Iris pigment epithelial cell (primary cell): ENCODE measurements at places on chromosomes 11 and 22.

DNA sequence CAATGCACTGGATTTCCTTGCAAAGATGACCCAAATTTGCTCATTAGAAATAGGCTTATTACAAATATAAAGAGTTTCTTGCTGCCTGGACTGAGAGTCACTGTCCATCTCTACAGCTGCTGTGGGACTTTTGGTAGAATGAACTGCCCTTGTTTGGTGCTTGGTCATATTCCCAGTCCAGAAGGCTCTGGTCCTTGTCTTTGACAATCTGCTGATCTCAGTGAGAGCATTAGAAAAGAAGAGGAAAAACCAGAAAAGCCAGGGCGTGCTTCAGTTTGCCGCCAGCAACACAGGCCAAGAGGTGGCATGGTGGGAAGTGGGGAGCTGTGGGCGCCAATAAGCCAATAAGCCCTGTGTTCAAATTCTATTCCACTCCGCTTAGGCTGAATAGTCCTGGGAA lies 48.2 kb upstream of the PARVA start:
- DNase-seq: no peak

GRCh38 chr11:1532606-1533341 lies 39.3 kb downstream of the DUSP8 start:
- DNase-seq: no peak

DNA sequence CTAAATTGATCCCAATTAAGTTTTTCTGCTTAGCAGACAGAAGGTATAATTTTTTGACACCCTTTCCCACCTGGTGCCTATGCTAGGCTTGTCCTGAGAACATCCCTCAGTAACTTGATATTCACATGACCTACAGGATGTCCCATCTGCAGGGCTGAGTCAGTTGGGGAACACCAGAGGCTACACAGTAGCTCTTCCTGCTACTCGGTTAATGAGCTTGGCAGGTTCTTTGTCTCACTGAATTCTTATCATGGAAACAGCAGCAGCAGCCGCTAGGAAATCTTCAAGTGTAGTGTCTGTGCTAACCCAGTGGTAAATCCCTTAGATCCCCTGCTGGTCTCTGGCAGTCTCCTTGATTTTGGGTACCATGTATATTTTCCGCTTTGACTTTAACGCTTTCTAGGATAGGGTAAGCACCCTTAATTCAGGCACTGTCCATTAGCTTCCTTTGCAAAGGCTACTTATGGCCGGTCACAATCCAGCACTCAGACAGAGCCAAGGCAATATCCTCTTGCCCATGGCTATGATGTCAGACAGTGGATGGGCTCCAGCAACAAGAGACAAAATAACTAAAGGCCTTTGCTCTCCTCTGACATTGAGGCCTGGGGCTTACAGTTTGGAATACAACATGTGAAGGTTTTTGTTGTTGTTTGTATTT lies 8.5 kb downstream of the MRPL16 start:
- DNase-seq: peak; percentile 42

- peak; percentile 59 for DNase-seq
Measured at GRCh38 chr11:126307706-126308105, 3.8 kb downstream of the DCPS start.

DNA sequence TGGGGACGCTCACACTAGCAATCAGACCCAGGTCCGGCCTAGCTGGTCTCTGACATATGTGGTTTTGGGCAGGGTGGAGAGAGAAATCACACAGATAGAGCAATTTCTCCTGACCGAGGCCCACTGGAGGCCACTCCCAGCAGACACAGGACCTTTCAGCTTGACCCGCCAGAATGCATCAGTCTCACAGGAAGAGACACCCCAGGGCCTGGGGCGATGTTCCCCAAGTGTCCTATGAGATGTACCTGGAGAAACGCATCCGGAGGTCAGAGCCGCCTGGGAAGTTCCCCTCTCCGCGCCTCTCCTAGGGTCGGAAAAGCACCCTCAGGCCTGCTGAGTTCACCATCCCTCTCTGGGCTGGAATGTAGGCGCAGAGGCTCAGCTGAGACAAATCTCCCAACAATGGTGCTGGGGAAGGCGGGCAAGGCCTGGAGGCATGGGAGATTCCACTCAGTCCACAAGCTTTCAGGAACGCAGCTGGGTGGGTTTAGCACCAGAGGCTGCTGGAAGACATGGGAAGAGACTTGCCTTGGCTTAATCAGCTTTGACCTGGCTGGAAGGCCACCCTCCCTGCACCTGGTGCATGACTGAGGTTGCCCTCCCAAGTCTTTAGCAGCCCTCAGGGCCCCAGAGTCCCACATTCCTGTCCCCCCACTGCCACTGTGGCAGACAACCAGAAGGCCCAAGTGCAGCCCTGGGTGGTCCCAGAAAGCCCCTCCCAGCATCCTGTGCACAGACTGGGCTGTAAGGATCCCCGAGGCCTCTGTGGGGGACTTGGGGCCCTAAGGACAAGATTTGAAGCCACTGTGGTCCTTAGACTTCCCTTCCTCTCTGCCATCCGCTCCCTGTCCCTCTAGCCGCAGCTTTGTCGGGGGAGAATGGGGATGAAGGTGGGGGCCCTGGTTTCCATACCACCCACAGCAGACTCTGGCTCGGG lies 57.5 kb downstream of the RTL6 start:
- no peak for DNase-seq

- no peak for DNase-seq
Measured at GRCh38 chr11:16946477-16947282, 67.5 kb downstream of the PLEKHA7 start.

- peak; percentile 50 for DNase-seq
Measured at GRCh38 chr11:7612661-7613393, 60.5 kb downstream of the CYB5R2 start.

GRCh38 chr22:27580311-27580897 lies 221.2 kb downstream of the MN1 start:
- DNase-seq: no peak

DNA sequence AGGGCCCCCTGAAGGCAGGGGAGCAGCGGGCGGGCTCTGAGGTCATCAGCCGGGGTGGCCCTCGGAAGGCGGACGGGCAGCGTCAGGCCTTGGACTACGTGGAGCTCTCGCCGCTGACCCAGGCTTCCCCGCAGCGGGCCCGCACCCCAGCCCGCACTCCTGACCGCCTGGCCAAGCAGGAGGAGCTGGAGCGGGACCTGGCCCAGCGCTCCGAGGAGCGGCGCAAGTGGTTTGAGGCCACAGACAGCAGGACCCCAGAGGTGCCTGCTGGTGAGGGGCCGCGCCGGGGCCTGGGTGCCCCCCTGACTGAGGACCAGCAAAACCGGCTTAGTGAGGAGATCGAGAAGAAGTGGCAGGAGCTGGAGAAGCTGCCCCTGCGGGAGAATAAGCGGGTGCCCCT lies 50.1 kb upstream of the GCAT start:
- DNase-seq: no peak

DNA sequence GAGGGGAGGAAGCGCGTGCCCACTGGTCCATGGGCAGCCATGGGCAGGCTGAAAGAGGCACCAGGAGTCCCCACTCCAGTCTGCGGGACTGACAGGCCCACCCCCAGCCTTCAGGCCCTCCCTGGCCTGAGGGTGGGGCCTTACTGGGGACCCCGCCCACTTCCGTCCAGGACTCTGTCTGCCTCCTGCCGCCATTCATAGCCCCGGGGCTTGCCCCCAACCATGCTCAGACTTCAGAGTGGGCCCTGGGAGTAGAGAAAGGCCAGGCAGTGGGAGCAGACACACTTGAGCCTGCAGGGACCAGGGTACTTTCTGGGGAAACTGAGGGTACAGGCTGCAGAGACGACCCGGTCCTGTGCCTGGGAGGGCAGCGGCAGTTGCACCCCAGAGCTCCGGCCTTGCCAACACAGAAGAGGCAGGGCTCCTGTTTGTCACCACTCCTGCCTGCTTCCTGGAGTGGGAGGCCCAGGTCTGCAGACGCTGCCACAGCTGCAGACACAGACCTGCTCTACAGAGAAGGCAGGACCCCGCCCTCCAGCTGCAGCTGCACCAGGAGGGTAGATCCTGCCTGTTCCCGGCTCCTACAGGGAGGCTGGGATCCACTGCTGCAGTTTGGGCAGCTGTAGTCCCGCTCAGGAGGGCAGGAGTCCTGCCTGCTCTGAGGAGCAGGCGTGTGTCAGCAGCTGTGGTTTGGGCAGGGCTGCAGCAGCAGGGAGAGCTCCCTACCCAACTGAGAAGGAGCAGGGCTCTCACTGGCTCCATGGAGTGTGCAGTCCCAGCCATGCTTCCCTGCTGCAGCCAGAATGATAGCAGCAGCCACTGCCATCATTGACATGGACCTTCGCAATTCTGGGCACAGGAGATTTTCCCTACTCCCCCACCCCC lies 387.9 kb upstream of the ANO3 start:
- DNase-seq: no peak

DNA sequence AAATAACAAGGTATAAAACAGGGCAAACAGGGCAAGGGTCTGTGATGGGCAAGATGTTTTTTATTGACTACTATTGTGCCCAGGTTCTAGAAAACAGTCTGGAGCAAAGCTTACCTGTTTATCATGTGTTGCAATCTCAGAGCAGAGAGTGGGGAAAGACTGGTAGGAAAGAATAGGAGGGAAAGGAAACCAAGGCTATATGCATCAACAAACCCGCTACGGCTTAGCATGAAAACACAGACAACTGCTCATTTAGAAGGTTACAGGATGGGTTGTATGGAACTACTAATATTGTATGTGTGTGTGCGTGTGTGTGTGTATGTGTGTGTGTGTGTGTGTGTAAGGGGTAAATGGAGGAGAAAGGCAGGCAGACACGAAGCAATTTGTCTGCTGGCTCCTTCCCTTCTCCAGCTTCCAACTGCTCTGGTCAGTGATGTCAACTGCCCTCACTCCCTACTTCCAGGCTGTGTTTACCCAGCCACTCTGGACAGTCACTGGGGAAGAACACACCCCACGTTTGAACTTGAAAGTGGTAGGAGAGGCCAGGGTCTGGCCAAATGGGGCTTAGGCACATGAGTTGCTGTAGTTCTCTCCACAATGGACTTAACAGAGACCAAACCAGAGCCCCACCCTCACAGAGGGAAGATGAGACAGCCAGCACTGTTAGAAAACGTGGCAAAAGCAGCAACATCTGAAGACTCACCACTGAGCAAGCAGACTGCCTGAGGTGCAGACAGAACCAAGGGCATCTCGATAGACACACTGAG lies 47.0 kb downstream of the GAB2 start:
- peak; percentile 41 for DNase-seq

DNA sequence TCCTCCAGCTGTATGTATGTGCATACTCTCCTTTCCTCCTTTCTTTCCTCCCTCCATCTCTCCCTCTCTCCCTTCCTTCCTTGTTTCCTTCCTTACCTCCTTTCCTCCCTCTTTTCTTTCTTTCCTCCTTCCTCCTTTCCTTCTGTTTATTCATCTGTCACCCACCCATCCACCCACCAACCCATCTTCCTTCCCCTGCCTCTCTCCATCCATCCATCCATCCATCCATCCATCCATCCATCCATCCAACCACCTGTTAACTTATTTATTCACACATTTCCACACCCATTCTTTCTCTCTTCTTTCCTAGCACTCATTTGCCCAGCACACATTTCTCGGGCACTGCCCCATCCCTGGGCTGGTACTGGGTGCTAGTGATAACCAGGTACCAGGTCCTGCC lies 443.9 kb downstream of the MIAT start:
- no peak for DNase-seq

DNA sequence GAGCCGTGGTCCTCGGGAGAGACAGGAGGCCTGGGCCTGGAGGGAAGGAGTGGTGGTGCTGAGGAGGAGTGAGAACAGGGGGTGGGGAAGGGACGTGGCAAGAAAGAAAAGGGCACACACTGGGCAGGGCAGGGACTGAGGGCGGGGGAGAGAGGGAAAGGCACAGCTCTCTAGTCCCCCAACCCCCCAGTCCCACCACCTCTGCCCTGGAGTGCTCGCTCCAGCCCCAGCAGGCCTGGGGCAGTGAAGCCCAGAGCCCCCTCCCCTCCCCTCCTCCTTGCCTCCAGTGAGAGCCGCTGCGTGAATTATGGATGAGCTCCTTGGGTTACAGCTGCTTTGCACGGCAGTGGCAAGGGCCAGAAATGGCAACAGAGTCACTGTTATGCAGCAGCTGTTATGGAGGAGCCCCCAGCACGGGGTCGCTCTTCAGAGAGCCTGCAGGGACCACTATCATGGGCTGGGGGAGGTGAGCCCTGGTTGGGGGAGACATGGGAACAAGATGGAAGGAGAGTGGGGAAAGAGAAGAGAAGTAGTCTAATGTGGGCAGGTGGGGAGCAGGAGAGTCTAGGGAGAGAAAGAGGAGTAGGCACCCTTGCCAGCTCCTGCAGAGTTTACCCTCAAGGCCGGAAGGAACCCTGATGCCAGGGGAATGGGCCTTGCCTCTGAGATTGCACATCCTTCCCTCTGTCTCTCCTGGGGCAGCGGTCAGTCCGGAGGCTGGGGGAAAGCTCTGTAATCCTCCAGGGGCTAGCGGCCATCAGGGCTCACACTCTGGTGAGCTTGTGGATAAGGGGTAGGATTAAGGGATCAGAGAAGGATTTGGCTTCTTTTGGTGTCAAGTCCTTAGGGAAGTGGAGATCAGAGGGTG lies 3.6 kb downstream of the RTN4RL2 start:
- no peak for DNase-seq

- peak; percentile 52 for DNase-seq
Measured at GRCh38 chr11:18618342-18619025, 15.7 kb downstream of the SPTY2D1 start.

DNA sequence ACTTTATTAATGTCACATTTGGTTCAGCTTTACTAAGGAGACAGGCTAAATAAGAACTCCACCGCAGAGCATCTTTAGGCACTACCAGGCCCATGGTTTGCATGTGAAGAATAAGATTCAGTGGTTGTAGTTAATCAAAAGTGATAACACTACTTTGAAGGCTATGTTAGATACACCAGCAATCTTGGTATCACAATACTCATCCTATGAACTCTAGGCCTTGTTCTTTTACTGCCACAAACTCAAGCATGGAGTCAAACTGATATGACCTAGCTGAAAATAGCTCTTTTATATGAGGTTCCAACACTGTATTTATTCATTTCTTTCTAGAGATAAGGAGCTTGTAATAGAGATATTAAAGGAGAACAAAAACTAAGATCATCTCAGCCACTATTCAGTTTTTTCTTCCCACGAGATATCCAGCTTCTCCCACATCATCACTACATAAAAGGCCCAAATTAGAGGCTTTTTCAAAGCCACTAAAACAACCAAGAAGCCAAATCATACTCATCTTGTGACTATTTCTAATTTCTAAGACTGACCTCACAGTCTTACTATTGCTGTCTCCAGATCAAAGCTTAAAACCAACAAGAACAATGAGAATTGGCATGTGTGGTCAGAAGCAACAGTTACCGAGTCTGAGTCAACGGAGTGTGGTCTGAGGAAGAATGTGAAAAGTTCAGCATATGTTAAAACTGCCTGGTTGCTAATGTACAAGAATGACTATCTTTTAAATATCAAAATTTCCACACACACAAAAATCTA lies 25.1 kb upstream of the GUCY1A2 start:
- peak; percentile 98 for DNase-seq

- no peak for DNase-seq
Measured at GRCh38 chr11:71386202-71386601, 62.0 kb downstream of the DHCR7 start.

DNA sequence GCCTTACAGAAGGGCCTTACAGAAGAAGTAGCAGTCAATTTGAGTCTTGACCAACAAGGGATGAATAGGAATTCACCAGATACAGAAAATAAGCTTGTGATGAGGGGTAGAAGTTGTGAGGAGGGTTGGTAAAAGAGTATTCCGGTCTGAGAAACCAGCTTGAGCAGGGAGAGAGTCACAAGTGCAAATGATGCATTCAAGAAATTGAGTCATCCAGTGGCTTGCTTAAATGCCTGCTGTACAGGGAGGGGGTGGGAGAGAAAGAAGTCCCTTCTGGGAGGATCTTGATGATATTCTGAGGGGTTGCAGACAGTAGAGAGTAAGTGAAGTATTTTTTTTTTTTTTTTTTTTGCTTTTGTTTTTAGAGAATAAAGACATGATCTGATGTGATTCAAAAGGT lies 9.2 kb downstream of the CCKBR start:
- no peak for DNase-seq
